Frontal cortex (tissue), 4 donors: ENCODE measurements at places on chromosomes 5 and 9.

DNA sequence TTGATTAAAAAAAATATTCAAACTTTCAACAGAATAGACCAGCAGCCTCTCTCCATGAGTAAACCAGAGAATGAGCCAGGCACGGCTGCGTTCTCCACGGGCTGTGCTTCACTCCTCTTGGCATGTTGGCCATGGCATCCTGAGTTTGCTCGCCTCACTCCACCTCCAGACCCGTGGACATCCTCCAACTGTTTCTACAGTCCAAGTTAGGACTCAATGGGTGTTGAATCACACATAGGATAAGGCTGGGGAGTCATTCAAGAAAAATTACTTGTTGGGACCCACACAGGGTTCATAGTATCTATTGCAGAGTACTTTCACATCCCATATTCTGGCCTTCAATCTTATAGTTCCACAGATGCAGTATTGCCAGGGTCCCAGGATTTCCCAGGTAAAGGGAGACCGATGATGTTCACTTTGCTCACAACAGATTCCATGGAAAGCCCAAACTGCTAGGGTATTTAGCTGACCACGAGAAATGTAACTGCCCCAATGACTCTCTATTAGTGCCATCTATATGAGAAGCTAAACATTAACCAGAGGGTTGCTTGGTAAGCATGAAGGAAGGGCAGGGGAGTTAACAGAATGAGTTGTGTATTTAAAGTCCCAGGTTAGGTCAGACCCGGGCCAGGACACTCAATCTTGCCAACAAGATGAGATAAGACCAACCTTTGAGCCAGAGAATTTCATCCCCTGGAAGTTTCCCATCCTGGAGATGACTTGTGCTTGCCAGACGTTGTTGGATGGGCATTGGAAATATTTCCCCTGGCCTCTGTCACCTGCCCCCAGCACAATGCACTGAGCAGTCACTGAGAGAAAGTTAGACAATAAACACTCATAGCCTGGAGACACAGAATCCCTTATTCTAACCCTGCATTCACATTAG lies 19.7 kb upstream of the GDA start:
- DNase-seq: no peak

DNA sequence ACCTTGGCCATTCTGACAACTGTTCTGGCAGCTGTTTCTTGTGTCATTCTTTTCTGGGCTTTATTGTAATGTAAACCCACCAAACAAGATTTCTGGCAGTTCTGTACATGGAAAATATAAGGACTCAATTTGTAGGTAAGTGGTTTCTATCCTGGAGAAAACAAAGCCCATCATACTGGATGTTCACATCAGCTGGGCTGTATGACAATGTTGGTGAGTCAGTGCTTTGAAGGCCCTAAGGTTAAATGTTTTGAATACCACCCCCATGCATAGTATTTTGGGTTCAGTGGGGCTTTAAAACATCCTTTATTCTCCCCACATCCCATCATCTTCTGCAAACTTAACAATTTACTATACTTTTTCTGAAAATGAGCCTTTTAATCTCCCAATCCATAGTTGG lies 52.5 kb downstream of the SH3GL2 start:
- no peak for DNase-seq

DNA sequence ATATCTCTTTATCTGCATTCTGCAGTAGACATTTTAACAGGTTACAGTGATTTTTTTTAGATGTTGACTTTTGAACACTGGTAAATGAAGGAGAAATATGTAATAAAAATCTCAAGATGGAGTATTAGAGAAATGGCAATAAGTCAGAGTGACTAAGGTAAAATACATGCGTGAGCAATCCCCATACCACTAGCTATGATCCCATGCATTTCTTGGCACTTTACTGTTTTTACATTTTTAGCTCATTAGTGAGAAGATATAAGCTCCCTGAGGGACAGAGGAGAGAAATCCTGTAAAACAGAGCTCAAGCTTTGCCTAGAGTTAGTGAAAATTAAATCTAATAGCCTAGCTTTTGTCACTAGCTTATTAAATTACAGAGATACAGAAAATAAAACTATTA lies 181.9 kb upstream of the TRPM3 start:
- DNase-seq: no peak

GRCh38 chr5:144531188-144531587 lies 360.5 kb downstream of the KCTD16 start:
- no peak for DNase-seq

- no peak for DNase-seq
These were observed 220 bp downstream of the NOTCH1 start for GRCh38 chr9:136545692-136545964.

GRCh38 chr9:6781476-6781875 lies 23.7 kb downstream of the KDM4C start:
- DNase-seq: no peak
